Mesenteric fat pad (tissue), 1 donor: ENCODE measurements at places on chromosomes 3 and 15. TPM values are rescaled to one million over a fixed set of nuclear protein-coding genes. Genes with fewer than 3 reads are reported as not detected.

- no peak for DNase-seq
Measured at GRCh38 chr3:66377800-66378199, 123.0 kb downstream of the LRIG1 start.

- no peak for DNase-seq
Measured at GRCh38 chr3:126488185-126488584, 12.5 kb upstream of the ZXDC start.

DNA sequence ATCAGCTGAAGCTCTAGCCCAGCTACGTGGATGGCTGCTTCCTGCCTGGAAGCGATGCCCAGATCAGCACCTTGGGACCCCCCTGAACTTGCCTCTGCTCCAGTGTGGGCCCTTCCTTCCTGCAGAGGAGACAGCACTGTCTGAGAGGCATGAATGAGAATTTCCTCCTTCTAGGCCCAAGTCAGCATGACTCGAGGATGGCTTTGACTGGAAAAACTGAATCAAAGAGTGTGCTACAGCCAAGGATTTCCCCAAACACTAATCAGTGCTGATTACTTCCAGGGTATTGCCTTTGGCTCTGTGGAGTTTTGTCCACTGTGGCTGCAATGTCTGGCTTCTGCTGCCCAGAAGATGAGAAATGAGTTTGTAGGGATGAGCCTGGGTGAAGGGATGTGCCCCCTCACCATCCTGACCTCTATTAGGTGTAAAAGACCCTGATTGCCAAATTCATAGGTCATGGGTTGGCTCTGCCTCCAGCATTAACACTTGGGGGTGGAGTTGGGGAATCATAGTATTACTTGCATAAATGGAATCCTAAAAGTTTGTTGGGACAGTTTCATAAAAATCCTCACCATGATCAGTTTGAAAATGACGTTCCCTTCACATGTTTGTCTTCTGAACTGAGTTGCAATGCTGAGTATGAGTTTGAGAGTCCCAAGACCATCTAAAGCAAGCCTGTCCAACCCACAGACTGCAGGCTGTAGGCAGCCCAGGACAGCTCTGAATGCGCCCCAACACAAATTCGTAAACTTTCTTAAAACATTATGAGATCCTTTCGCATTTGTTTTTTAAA, 36.7 kb downstream of the FLNB start:
- no peak for DNase-seq

DNA sequence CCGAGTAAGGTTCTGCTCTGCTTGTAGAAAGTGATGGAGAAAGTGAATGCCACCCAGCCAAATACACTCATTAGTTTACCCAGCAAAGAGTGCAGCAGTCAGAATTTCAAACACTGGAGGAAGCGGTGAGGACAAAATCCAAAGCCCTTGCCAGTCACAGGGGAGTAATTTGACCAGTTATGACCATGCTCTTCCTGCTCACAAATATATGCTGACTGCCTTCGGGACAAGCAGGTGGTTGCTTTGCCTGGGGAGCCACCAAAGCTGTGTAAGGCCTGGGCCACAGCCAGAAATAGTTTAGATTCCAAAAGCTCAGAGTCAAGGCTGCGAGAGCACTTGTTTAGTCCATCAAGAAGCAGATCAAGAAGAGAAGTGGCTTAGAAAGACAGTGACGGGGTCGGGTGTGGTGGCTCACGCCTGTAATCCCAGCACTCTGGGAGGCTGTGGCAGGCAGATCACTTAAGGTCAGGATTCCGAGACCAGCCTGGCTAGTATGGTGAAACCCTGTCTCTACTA, 51.0 kb upstream of the ATP13A3 start:
- DNase-seq, result no peak

- DNase-seq, result no peak
Measured at GRCh38 chr3:82281205-82281604, 519.8 kb upstream of the GBE1 start.

- no peak for DNase-seq
Measured at GRCh38 chr3:33941804-33942203, 143.4 kb downstream of the PDCD6IP start.

DNA sequence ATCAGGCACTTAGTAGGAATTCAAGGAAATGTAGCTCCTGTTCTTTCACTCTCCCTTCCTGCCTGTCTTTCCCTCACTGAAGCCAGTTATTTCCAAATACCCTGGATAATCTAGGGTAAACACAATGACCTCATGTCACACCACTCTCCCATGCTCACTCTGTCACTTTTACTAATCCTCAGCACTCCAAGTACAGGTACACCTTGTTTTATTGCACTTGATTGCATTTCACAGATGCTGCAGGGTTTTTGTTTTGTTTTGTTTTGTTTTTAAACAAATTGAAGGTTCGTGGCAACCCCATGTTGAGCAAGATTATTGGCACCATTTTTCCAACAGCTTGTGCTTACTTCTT, 40.8 kb downstream of the PPM1L start:
- no peak for DNase-seq

GRCh38 chr3:83193526-83193925, 1432.1 kb upstream of the GBE1 start:
- no peak for DNase-seq

GRCh38 chr3:43288366-43288765, 2.0 kb downstream of the SNRK start:
- DNase-seq, result no peak

DNA sequence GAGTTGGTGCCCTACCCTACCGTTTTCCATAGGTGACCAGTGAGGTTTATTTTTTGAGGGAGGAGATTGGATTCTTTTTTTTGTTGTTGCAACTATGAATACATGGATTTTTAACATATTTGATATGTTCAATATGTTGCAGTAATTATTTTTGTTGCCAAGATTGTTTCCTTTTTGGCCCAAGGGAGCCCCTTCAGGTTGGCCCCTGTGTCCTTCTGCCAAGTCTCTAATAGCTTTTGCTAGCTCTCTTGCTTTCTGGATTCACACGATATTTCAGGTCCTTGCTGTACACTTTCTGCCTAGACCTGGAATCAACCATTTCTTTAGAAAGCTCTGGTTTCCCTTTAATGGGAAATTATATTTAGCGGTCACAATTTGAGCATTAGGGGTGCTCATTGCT, 22.7 kb upstream of the SLC28A1 start:
- no peak for DNase-seq

GRCh38 chr3:164303894-164304293, 774.4 kb downstream of the SI start:
- no peak for DNase-seq

DNA sequence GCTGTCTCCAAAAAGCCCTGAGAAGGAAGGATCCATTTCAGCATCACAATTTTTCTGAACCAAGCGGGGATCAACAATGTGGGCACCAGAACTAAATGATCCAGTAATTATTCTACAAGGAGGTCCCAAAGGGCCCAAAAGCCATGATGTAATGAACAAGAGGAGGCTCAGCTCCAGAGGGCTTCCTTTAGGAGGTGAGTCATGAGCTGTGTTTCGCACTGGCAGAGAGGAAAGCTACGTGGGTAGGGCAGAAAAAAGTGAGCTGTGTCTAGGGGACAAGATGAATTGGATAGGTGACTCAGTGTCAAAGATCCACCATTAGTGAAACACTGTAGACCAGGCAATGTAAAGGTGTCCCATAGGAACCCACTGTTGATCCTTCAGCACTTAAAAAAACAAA, 113.4 kb downstream of the RORA start:
- no peak for DNase-seq

DNA sequence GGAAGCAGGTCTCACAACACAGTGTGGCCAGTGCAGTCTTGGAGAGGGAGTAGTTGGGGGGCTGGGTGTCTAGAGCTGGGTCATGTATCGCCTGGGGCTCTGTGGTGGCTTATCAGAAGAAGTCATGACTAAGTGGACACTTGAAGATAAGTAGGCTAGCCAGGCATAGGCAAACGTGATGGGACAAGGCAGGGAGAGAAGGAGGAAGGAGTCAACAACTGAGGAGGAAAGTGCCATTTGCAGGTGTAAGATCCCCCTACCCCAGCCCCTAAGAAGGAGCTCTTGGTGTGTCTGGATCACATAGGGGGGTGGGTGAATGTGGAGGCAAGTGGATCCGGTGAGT, 352.3 kb downstream of the LRTM1 start:
- DNase-seq, result no peak

DNA sequence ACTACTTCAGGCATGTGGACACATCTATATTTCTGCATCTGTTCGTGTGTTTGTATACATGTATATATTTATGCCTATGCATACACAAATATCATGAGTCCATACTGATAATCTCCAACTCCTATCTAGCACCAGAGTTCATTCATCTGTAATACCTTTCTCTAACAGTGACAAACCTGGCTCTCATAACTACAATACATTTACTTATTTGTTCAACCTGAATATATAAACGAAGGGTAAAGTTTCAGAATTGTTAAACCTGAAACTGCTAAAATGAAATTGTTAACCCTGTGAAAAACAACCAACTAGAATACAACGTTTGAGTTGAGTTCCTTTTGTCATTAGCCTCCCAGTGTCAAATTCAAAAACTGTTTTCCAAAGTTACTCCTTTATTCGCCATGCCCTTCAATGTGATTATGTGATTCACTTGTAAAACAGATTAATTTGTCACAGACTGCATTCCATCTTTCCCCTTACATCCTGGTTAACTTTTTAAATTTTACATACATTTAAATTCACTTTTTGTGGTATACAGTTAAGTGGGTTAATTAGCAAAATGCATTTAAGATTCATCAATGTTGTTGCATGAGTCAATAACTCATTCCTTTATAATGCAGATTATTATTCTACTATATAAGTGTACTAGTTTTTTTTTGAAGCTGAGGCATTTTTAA, 58.5 kb downstream of the PIK3R4 start:
- no peak for DNase-seq

DNA sequence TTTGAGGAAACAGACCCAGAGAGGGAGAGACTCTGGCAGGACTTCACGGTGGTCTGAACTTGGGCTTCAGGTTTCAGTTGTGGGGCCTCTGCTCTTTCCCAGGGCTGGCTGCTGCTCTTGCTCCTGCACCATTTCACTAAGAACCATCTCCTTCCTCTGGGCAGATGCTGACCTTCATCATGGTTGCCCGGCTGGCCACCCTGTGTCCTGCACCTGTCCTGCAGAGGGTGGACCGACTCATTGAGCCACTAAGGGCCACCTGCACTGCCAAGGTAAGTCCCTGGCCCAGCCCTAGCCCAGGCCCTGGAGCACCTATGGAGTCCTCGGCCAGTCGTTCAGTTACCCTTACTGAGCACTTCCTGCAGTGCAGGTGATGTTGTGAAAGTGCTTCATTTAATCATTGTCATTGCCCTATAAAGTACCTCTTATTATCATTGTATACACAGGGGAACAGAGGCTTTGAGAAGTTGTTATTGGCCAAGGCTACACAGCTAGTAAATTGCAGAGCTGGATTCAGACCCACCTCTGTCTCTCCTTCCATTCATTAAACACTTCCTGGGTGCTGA, 10.0 kb downstream of the RPL32 start:
- DNase-seq, result no peak

DNA sequence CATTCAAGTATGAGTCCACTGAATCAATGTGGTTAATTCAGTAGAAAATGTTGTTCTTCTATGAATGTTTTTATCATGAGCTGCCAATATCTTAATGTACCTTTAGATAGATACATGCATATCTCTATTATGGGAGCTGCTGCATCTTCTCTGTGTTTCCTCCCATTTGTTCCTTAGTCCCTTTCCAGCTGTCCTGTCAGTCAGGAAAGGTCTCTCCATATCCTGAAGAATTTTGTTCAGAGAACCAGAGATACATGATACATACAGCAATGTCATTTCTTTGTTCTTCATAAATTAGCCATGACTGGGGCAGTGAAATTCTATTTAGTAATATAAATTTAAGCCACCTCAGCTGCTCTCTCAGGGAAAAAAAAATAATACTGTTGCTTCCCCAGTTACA, 103.7 kb downstream of the P3H2 start:
- no peak for DNase-seq

DNA sequence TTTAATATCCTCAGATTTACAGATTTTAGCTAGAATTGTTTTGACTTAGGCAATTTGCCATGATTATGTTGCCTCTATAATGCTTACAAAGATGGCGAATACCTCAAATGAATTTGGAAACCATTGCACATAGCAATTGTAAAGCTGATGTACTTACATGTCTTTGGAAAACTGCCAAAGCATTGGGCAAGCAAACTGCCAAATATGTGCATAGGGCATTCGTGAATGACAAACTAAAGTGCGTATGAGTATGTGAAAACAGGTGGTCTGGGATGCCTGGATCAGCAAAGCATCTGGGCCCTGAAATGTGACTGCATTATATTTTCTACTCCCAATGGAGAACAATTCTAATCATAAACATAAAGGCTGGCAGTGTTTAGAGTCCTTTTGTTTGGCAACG, 445.3 kb upstream of the ROBO1 start:
- DNase-seq, result no peak

GRCh38 chr3:112884678-112885290, 38.1 kb upstream of the CD200R1L start:
- DNase-seq, result no peak

GRCh38 chr3:51024765-51025632, 350.3 kb downstream of the DOCK3 start:
- DNase-seq, result no peak

- no peak for DNase-seq
Measured at GRCh38 chr3:115671761-115672455, 48.6 kb downstream of the GAP43 start.

DNA sequence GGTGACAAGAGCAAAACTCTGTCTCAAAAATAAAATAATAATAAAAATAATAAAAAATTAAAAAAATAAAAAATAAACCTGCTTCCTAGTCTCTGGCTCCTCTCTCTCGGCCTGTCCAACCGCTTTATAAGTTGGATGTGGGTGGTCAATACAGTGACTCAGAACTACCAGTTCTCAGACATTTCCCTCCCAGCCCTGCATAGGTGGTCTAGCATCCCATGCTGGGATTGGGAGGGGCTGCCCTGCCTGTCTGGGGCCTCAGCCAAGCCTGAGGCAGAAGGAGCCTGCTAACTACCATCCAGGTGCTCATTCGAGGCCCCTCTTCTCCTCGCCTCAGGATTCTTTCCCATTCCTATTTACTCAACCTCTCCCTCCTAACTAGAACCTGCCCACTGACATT, 33.3 kb upstream of the BLM start:
- DNase-seq, result no peak

GRCh38 chr15:74866090-74866489, 7.1 kb downstream of the SCAMP2 start:
- DNase-seq, result no peak

CACNA1D gene
- total RNA-seq, result 0.45 TPM

CSPG5 gene
- 2.0 TPM for total RNA-seq

MORC1 gene
- total RNA-seq, result not detected

FANCD2OS gene
- not detected for total RNA-seq

CLDND1 gene
- total RNA-seq, result 79.2 TPM

RPUSD3 gene
- 25.6 TPM for total RNA-seq

CTXN2 gene
- total RNA-seq, result not detected

ITGA11 gene
- total RNA-seq, result 4.5 TPM

PFN2 gene
- total RNA-seq, result 33.9 TPM

UMPS gene
- 20.8 TPM for total RNA-seq

C3orf62 gene
- 5.8 TPM for total RNA-seq

GOLGA6L10 gene
- 0.77 TPM for total RNA-seq

SPATA12 gene
- total RNA-seq, result not detected

TEX55 gene
- total RNA-seq, result not detected

DNAH12 gene
- 0.06 TPM for total RNA-seq

MYRIP gene
- 1.8 TPM for total RNA-seq

SKOR1 gene
- total RNA-seq, result 0.26 TPM

SLC22A14 gene
- 0.48 TPM for total RNA-seq

ACTRT3 gene
- total RNA-seq, result 3.7 TPM
